ENCODE measurements at places on chromosomes 13 and 19. TPM values are rescaled to one million over a fixed set of nuclear protein-coding genes. Genes with fewer than 3 reads are reported as not detected.

DNA sequence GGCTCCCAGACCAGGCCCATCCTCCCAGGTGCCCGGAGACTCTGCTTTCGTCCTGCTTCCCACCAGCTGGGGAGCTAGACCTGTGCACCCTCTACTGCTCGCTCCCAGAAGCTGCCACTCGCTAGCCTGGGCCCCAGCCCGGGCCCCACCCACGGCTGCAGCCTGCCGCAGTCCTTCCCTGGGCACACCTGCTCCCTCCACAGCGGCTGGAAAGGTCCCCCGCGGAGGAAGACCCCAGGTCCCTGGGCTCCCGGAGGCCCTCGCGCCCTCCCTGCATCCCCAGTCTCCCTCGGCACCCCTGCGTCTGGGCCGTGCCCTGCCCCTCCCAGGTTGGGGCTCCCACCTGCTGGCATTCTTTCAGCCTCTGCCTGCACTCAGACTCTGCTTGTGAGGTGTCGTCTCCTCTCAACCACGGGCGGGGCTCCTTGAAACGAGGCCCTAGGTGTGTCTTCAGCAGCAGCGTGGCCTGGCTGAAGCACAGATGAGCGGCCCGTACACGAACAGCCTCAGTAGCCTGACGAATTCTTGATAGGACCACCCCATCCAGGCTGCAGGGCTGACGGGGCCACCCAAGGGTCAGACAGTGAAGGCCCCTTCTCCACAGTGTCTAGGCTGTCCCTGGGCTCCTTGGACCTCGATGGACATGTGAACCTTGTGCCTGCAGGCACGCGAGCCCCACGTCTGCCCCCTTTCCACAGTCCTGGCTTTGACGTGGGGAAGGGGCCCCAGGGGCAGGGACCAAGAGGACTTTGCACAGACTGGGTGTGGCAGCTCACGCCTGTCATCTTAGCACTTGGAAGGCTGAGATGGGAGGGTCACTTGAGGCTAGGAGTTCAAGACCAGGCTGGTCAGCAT is 27.9 kb downstream of the DOT1L start:
- no peak for DNase-seq

DNA sequence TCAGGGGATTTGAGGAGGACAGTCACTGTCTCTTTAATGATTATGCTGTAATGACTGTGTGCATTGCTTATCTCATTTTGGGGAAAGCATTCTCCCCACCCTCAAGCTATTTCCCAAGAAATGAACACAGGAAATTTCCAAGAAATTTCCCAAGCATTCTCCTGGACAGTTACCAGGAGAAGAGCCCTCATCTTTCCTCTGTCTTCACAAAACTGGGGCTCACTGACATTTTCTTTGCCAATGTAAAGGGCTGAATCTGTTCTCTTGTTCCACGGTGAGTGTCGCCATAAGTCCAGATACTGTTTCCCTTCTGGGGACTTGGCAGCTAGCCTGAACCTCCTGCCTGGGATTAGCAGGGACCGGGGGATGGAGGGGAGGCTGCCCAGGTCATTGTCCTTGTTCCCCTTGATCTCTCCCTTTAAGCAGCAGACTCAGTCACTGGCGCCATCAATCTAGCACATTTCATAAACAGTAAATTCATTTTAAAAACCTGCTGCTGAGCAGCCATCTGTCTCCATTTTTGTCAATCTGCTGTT is 172.8 kb downstream of the DNAJC15 start:
- peak; percentile 48 for DNase-seq

DNA sequence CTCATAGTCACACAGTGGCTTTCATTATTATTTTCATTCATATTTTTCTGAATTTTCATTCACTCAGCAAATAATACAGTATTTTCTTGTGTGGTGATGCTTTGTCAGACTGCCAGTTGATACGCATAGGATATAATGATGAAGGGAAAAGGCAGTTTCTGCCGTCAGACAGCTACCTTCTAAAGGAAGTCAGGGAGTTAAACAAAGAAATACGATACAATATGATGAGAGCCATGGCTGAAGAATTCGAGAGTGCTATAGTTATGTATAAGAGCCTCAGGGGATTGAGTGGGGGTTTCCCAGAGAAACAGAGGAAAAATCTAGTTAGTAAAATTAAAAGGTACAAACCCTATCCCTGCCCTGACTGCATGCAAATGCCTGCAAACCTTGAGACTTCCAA is 479.1 kb downstream of the OLFM4 start:
- DNase-seq = no peak

Gene SMIM24
- not detected for total RNA-seq

Gene PET100
- 10.4 TPM for total RNA-seq

GRCh38 chr19:11578258-11579142 is 1.1 kb upstream of the ACP5 start:
- peak; percentile 32 for DNase-seq

DNA sequence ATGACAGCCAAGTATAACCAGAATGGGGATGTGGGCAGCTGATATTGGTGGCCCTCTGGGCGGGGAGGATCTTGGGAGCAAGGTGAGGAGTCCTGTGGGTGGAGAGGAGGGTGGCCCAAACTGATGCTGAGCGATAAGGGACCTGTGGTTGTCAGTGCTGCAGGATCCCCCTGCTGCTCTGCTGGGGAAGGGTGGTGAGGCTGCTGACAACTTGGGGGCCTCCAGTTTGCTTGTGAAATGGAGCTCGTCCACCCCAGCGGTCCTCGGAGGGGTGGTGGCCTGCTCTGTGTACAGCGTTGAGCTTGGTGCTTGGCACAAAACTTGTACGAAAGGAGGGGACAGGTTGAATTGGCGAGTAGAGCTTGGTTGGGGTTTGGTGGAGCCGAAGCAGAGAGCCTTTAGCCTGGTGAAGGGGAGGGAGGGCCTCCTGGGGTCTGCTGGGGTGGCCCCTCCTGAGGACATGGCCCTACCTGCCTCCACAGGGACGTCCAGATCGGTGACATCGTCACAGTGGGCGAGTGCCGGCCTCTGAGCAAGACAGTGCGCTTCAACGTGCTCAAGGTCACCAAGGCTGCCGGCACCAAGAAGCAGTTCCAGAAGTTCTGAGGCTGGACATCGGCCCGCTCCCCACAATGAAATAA is 2.9 kb downstream of the RPS11 start:
- no peak for DNase-seq

GRCh38 chr13:82962397-82962796 is 919.9 kb downstream of the SLITRK1 start:
- DNase-seq = no peak

Gene OVOL3
- not detected for total RNA-seq

Gene SIGLEC7
- not detected for total RNA-seq

DNA sequence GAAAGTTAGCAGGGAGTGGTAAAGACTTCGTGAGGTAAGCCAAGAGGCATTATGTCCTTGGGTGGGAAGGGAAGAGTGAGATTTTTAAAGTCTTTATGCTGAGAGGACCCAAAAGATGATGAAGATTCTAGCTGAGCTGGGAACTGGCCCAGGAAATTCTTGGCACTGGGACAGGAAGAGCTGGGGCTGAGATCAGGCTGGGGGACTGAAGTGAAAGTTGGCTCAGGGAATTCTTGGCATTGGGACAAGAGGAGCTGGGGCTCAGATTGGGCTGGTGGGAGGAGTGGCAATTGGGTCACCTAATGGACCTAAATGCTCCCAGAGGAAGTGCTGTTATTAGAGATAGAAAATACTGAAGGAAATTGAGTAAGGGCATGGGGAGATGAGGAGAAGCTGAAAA is 8.8 kb downstream of the SCEL start:
- DNase-seq = no peak

DNA sequence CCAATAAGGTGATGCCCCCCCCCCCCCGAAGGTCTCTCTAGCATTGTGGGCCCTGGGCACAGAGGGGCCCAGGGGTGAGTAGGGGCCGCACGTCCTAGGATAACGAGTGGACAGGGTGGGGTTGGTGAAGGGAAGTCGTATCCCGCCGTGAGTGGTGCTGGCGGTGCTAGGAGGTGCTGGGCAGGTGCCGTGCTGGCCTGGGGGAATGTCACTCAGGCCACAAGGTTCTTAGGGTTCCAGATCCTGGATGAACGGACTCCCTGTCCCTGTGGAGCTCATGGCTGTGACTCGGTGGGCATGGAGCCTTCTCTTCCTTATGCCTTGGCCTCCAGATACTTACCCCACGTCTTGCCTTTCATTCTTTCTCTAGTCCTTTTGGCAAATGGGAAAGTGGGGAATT is 157.4 kb upstream of the SOX1 start:
- DNase-seq = no peak

GRCh38 chr13:74641586-74641985 is 507.4 kb upstream of the KLF12 start:
- no peak for DNase-seq

- DNase-seq = no peak
Observed at GRCh38 chr19:14237014-14237941, 31.3 kb upstream of the ADGRL1 start.
